ENCODE measurements at places on chromosomes 11 and 22.

DNA sequence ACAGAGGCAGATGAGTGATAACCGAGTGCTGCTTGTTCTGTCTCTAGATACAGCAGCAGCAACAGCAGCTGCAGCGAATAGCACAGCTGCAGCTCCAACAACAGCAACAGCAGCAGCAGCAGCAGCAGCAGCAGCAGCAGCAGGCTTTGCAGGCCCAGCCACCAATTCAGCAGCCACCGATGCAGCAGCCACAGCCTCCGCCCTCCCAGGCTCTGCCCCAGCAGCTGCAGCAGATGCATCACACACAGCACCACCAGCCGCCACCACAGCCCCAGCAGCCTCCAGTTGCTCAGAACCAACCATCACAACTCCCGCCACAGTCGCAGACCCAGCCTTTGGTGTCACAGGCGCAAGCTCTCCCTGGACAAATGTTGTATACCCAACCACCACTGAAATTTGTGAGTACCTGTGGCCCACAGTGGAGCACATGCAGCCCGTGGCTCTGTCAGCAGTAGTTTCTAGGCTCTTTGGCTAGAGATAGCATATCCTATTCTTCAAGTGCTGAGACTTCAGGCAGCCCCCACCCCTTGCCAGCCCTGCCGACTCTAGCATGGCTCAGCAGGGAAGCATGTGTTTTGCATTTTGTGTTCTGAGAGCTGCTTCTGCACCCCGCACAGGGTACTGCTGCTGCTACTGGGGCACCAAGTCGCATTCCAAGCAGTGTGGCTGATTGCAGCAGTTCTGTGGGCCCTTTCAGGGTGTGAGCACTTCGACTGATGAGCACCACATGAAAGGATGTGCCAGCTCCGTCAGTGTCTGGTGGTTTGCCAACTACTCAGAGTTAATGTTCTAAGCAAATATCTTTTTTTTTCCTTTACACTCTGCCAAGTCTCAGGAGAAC lies 59.2 kb downstream of the MED15 start:
- DNase-seq = no peak

GRCh38 chr22:46229701-46230100 lies 20.4 kb downstream of the CDPF1 start:
- DNase-seq = no peak

- no peak for DNase-seq
These were observed 18.2 kb downstream of the RFPL3 start for GRCh38 chr22:32375678-32376450.

DNA sequence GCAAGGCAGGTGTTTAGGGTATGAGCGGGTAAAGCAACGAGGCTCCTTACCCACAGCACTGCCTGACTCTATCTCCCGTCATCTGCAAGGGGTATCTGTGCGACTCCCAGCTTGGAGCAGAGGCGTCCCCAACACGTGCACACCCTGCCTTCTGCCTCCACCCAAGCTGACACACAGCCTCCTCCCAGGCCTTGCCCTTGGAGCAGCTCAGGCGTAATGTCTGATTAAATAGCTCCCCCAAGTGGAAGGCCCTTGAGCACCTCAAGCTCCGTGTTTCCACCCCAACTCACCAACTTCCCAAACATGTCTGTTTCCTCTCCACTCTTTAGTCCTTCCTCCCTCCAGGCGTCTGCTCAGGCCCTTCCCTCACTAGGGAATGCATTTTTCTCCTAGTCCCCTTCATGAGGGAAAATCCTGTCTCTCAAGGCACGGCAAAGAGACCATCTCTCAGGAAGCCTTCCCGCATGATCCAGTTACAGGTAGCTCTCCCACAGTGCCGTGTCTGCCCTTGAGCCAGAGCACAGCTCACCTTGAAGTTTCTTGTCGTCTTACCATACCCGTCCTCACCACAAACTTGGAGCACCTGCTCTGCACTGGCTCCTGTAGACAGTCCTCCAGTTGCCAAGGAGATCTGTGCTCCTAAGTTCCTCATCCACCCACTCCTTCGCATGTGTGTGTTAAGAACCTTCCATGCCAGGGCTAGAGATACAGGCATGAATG lies 15.8 kb downstream of the CYB5R2 start:
- DNase-seq = no peak

DNA sequence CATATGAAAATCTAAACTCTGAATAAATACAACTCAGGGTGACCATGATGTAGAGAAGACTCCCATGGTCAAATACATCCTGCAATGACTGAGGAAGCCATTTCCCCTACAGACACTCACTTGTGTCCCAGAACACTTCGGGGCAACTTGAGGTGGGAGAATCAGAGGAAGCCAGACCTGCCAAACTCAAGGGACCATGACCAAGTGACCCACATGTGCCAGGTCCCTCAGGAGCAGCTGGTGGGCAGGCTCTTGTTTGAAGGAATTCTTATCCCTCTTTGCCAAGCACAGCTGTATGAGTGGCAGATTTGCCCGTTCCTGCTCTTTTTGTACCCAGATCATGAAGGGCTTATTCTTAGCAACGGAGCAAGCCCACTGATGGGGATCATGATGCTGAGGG lies 17.8 kb downstream of the SPATA19 start:
- DNase-seq = no peak

DNA sequence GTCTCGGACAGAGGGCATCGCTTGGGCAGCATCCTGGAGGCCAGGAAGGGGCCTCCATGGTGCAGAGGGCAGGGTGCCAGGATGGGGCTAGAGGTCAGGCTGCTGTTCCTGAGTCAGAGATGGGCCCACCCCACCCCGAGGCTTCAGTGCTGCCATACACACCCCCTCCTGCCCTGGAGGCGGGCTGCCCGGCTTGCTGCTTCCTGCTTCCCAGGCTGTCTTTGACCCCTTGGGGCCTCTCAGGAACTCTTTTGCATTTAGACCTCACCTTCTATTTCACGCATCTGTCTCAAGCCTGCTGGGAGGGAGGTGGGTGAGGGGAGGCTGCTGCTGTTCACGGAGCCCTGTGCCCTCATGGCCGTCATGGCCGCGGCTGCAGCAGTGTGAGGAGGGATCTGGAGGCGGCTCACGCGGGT lies 6.6 kb upstream of the GRAMD4 start:
- no peak for DNase-seq

Data from amygdala (tissue), 56 donors.